ENCODE measurements at places on chromosomes 2 and 18.

GRCh38 chr2:112798979-112799975, 15.0 kb upstream of the IL1A start:
- DNase-seq: no peak

DNA sequence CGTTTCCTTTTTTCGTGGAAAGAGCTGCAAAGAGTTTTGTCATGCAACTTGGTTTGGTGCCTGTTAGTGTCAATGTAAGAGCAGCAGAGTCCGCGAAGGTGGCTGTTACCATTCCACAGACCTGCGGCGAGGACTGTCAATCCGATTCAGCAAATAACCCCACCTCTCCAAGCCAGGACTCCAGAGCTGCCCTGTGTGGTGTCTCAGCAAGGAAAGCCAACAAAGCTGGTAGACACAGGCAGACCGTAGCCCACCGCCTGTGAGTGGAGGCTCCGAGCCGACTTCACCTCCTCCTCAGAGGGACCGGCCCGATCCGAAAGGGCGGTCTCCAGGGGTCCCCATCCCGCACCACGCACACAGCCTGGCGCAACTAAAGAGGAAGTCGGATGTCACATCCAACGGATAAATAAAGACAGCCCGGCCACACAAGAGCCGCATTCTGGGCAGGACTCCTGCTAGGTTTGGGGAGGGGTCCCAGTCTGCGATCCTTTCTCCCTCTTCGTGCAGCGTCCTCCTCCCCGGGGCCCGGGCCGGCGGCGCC, 819 bp downstream of the ANKRD44 start:
- DNase-seq: peak; percentile 33

DNA sequence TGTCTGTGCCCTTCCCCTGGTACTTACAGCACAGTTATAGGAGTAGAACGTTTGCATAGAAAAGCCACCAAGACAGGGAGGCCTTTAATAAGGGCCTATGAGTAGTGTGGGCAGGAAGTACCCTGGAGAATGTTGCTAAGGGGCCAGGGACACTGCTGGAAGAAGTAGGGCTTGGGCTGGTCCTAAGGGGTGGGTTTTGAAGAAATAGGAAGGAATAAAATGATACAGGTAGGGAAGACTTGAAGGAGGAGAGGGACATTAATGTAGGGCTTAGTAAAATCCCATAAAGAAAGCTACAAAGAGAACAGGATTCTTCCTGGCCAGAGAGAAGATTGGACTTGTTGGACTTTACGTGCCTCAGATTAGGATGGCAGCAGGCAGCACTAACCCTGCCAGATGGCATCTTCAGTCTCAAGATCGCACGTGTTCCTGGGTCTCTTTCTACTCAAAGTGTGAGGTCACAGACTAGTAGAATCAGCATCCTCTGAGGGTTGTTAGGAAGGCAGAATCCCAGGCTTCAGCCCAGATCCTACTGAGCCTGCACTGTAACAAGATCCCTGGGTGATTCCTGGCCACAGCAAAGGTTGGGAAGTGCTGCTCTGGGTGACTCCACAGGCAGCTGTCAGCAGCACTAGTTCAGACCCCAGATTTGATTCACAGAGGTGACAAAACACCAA, 39.2 kb downstream of the EPAS1 start:
- no peak for DNase-seq

- DNase-seq: no peak
Observed at GRCh38 chr2:72840066-72840465, 14.2 kb upstream of the EXOC6B start.

GRCh38 chr2:222535477-222535876, 111.1 kb downstream of the SGPP2 start:
- DNase-seq: no peak

- DNase-seq: no peak
Observed at GRCh38 chr2:43246641-43247040, 20.2 kb upstream of the ZFP36L2 start.

GRCh38 chr2:116094196-116094595, 1651.8 kb downstream of the DPP10 start:
- DNase-seq: peak; percentile 27
